Hepatic stellate cell (primary cell): ENCODE measurements at places on chromosomes 4 and X.

- DNase-seq = no peak
Observed at GRCh38 chrX:117538178-117539089, 578.2 kb downstream of the KLHL13 start.

DNA sequence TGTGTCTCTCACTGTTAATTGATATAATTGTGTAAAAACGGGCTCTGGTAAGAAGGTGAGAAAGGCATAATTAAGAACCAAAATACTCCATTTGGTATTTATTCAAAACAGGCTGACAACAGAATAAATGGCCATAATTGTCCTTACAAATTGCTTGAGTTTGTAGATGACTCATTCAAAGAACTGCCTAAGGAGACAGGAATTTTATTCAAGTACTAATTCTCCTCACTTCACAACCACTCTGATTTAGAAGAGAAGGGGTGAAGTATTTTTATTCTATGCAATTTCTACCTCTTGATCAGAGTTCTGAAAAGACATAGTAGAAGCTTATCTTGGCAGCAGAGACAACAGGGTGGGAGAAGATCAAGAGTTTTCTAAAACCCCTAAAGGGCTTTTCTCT, 43.1 kb downstream of the ATP11C start:
- DNase-seq = no peak

DNA sequence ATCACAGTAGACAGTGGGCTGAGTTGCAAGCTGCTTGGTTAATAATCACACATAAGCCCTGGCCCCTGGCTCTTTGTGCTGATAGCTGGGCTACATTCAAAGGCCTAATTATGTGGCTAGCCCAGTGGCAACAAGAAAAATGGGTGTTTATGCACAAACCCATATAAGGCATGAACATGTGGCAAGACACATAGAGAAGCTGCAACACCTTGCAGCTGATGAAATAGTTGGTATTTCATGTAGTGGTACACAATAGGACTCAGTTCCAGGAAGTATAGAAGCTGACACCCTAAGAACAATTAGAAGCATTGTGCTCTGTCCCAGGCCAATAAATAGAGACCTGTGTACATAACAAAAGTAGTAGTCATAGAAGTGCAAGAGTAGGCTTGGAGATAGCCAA, 14.6 kb upstream of the ZNF630 start:
- DNase-seq = no peak

- DNase-seq = no peak
Observed at GRCh38 chr4:85149676-85150075, 183.2 kb upstream of the WDFY3 start.

DNA sequence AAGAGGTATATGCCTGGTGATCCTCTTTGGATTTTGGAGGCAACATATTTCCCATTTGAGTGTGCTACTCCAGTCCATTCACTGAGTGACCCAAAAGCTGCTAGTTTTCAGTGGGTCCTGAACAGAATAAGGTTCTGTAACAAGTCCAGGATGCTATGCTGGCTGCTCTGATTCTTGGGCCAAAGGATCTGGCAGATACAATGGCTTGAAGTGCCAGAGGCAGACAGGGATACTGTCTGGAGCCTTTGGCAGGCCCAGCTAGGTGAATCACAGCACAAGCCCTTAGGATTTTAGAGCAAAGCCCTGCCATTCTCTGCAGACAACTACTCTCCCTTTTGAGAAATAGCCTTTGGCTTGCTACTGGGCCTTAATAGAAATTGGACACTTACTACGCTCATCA, 40.6 kb downstream of the DCHS2 start:
- no peak for DNase-seq

- DNase-seq = no peak
Observed at GRCh38 chr4:81260443-81261101, 45.5 kb upstream of the PRKG2 start.

DNA sequence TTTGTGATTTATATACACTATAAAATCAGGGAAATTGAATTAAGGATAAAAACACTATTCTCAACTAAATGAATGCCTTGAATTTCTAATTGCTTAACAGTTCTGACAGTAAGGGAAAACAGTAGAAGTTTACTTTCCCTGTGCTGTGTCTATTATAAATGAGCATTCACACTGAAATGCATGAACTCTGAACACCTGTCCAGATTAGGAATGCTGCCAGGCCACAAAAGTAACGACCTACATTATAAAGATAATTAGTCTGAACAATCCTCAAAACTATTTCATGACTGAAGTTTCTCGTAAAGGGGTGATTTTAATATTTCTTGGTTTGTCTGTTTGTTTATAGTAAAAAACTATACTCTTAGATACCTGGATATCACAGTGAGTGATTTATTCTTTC, 2.0 kb downstream of the NDST3 start:
- no peak for DNase-seq

DNA sequence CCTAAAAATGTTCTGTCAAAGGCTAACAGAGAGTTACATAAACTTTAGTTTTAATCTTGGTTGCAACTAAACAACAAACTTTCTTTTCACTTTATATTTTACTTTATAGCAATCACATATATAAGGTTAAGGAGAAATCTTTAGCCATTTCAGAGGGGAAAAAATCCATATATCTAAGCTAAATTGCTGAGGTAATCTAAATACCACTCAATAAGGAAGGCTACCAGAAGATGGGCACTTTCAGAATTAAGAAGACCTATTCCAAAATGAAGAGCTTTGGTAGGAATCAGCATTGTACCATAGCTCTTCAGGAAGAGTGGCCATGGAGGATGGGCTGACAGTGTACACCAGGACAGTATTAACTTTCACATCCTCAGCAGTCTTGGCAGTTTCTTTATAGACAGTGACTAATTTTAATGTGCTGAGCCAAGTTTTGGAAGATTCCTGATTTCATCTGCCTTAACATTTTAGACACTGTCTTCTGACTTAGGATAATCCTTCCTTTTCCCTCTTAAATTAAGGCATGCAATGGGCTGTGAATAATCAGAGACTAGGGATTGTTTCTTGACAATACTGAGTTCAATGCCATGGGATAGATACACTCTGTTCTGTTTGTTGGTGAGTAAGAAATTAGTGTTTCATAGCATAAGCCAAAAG, 7.1 kb downstream of the FAT4 start:
- DNase-seq = peak; percentile 36

DNA sequence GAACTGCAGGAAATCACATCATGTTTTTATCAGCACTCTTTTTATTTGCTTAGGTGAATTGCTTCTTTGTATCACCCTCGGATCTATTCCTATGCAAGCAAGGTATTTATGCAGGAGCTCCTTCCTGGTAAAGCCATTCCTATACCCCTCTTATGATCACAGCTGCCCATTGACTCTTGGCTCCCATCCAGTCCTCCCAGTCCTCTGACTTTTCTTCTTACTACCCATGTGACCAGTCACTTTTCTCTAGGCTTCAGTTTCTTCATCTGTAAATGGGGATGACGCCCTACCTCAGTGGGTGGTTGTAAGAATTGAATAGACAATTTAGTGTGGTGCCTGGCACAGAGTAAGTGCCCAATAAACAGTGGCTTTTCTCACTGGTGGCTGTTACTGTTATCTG, 144.9 kb downstream of the FHIP1A start:
- DNase-seq = no peak

GRCh38 chr4:121138039-121138825, 25.9 kb downstream of the TNIP3 start:
- no peak for DNase-seq

GRCh38 chr4:142475663-142476062, 370.4 kb downstream of the INPP4B start:
- no peak for DNase-seq

GRCh38 chr4:113499696-113500095, 261.8 kb downstream of the CAMK2D start:
- peak; percentile 26 for DNase-seq

GRCh38 chr4:130306566-130306965, 1210.6 kb downstream of the C4orf33 start:
- no peak for DNase-seq

GRCh38 chr4:168852933-168853713, 156.9 kb downstream of the CBR4 start:
- DNase-seq = no peak

DNA sequence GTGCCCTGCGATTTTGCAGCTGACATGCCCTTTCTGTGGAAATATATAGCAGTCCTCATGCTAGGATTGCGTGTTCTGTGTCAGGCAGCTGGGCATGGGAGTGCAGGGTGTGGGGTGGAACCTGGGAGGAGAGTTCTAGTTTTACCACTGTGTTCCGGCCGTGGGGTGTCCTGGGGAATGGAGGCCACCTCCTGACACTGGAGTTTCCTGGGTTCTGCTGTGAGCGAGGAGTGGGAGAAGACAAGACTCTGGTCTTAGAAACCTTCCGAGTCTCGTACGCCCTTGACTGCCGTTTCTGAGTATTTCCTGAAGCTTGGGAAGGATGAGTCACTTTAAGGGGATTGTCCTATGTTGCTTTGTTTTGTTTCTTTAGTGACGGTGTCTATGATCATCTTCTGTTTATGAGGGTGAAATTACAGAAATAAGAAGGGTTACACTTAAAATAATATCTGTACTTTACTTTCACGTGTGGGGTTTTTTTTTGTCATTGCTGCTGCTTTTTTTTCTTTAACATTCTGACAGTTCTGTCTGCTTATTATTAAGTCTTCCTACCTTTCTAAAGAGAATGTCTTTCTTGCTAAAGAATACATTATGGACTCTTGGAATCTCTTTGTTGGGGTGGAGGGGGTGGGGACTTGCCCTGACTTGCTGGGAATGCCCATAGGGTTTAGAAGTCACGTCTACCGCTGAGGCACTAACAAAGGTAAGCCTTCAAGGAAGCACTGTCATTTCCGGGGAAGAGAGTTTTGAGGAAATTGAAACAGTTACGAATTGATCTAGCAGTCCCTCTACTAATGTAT, 19.1 kb downstream of the CD99 start:
- DNase-seq = peak; percentile 67

DNA sequence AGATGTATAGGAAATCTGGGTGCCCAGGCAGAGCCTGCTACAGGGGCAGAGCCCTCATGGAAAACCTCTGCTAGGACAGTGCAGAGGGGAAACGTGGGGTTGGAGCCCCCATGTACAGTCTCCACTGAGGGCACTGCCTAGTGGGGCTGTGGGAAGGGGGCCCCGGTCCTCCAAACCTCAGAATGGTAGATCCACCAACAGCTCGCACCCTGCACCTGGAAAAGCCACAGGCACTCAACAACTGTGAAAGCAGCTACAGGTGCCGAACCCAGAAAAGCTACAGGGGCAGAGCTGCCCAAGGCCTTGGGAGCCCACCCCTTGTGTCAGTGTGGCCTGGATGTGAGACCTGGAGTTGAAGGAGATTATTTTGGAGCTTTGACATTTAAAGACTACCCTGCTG, 5.4 kb upstream of the XPNPEP2 start:
- DNase-seq = no peak

GRCh38 chr4:73051625-73052024, 17.9 kb downstream of the COX18 start:
- DNase-seq = no peak

DNA sequence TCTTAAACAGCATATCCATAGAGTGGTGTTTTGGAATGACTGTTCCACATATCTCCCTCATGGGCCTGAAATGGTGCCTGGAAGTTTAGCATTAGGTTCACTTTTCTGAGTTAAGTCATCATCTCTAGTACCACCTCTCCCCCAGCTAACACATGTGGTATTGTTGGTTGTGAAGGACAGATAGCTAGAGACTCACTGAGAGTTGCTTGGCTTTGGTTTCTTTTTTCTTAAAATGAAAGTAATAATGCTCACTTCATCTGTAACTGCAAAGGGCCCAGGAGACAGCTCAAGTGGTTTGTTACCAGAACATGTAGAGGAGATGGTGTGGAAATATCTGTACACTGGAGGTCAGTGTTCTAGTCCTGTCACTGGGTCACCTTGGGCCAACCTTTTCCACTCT, 90.9 kb downstream of the EFNB1 start:
- DNase-seq = no peak

DNA sequence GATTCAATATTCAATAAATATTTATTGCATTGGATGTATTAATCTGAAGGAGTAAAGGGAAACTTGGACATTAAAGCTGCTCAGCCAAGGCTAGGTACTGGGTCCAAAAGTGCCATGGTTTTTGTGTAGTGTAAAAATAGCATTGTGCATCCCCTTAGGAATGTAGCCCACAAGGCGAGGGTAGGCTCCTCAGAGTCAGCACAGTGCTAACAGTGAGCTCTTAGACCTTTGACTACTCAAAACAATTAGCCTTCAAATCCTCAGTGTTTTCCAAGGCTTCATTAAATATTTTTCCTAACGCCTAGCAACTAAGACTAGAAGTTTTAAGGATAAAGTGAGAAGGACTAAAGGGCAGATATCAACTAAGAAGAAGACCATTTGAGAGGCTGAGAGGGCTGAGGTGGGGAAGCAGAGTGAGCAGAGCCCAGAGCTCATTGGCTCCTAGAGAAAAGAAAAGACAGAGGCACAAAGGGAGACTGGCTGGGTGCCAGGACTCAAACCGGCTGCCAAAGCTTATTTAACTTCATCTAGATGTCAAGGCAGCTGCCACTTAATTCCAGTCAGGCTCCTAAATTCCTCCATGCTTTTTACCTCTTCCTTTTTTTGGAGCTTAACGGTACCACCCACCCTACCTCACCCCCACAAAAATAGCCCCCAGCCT, 17.0 kb downstream of the PRKG2 start:
- DNase-seq = no peak

DNA sequence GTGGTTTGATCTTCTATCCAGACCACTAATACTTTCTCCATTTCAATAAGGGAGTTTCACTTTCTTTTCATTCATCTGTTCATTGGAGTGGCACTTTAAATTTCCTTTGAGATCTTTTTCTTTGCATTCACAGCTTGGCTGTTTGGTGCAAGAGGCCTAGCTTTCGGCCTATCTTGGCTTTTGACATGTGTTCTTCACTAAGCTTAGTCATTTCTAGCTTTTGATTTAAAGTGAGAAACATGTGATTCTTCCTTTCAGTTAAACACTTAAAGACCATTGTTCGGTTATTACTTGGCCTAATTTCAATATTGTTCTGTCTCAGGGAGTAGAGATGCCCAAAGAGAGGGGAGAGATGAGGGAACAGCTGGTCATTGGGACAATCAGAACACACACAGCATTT, 24.3 kb downstream of the CXCL13 start:
- DNase-seq = no peak

- no peak for DNase-seq
Observed at GRCh38 chrX:75156531-75156945, 455 bp upstream of the ABCB7 start.

GRCh38 chr4:185933078-185933581, 121.1 kb upstream of the SORBS2 start:
- peak; percentile 47 for DNase-seq

DNA sequence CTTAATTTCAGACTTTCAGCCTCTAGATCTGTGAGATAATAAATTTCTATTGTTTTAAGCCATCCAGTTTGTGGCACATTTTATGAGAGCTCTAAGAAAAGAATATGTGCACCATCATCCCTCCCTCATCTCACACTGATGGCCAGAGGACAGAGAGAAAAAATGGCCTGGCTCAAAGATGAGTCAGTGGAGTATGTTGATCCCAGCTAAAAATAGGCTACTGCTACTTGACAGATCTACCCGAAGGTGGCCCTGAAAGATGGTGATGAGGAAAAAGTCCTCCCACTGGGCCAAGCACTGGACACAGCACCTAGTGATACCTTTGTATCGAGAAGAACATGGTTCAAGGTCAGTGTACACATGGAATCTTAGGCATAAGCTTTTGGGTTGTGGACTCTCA, 38.2 kb upstream of the DCTD start:
- peak; percentile 64 for DNase-seq
